ENCODE measurements at places on chromosomes 7 and 10.
A peak's percentile ranks its signal among the peaks of the same experiment; 100 is the strongest.

GRCh38 chr7:4265066-4265465, 417.0 kb upstream of the FOXK1 start:
- DNase-seq = no peak

- DNase-seq = no peak
Observed at GRCh38 chr7:104843198-104843597, 170.8 kb upstream of the KMT2E start.

DNA sequence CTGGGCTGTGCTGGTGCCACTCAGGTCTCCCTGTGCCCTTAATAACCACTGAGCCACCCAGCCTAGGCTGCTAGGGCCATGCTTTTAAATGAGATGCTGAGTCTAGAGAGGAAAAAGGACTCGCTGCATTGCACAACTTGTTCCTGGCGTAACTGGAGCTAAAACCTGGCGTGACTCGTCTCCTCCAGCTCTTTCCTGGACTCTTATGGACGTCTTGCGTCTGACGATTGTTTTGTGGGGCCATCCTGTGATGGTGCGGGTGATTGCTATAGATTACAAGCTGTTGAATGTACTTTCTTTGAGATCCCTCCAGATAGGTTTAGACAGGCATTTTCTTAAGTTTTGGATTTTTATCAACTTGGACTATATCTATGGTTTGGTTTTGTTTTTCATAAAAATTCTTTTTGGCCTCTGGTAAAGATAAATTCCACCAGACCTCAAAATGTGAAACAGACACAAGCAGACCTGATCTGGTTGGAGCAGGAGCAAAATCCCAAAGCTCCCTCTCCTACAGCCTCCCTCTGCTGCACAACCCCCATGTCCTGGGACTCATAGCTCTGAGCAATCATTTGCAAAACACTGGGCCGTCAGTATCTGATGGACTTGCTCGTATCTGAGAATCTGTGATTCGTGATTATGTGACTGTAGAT, 230.3 kb downstream of the ARHGAP12 start:
- no peak for DNase-seq

- no peak for DNase-seq
Observed at GRCh38 chr7:68922850-68923249, 675.4 kb upstream of the AUTS2 start.

DNA sequence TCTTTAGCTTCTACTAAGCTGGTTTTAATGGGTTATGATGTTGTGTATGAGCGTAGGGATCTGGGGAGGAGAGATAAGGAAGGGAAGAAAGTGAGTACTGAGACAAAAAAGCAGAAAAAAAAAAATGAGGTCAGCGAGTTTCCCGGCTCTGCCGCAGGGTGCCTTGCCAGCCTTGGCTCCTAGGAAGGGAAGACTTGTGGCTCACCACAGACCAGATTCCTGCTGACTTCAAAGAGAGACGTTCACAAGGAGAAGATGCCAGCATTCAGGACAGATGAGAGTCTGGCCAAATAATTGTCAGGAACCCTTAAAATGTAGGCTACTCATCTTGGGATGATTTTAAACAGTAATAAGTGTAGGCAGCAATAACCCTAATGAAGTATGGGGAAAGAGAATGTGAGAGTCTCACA, 11.4 kb upstream of the FAS start:
- DNase-seq = no peak

DNA sequence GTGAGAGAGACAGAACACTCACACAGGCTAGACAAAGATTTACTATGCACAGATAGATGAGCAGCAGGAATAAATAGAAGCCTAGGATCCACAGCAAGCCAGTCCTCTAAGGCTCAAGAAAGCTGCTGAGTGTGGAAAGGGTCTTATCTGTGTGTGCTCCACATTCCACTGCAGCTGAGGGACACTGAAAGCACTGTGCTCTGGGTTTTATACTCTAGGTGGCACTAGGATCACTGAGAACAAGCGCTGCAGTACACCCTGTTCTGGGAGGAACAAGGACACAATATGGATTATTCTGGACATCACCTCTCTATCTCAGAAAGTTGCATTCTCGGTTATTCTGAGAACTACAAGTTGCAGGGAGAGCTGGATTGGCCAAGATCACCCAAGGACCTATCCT, 4.9 kb upstream of the KLHL7 start:
- DNase-seq = no peak

DNA sequence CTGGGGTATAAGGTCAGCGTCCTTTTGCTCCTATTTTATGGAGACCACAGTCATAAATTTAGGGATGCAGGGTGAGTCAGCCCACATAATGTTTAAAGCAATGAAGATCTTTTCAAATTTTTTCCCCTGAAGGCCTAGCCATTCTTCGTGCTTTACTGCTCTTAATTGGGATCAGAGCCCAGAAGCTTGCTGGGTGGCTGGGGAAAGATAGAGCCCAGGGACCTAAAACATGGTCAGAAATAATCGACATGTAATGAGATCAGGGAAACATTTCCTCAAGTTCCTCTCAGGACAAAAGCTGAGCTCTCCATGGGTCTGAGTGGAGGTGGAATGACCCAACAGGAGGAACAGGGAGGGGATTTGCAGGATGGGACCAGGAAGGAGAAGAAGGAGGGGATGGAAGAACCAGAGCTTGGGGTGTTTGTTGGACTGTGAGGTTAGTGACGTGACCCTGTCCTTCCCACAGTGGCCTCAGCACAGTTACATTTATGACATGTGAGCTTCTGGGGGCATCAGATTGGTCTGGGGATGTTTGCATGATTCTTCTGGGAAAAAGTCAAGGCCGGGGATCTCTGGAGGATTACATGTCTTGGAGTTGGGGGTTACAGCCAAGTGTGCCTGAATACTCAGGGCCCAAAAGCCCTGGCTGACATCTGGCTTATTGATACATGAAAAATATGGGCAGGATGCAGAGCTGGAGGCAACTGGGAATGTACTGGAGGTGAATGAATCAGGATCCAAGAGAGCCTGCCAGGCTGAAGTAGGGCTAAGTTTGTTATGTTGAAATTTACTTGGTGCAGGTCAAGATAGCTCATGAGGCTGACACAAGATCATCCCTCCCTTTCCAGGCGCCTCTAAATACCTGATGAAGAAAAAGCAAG, 477.9 kb downstream of the RPS24 start:
- no peak for DNase-seq

DNA sequence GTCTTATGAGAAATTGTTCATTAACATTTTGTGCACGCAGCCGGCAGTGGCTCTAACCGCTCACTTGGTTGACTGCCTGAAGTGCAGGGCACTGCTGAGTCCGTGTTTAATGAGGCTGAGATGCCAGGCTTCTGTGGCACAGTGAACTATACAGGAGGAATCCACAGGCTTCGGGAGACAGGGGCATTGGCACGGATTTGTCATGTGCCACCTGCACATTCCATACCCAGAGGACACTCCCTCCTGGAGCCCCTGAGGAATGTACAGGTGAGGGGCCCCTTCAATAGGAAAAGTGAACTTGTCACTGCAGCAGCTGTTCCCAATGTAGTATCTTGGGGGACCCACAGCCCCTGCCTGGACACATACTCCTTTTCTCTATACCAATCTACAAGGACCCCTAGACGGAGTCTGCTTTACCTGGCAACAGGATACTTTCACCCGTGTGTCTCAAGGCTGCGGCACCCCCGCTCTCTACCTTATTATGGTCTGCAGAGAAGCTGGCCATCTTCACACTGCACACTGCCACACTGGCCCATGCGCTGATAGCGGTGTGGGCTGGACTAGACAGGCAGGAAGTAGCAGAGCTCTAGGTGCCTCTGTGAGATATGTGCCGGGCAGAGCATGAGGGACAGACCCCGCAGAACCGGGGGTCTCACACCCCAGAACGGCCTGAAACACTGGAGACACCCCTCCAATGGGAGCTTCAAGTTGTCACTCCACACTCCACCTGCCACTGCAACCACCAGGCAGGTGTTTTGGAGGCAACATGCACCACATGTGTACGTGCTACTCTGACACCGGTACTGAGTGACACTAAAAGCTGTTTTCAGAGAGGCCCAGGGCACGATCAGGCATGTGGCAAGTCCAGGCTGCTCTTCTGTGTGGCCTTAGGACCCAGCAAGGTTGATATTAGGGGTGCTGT, 71.4 kb upstream of the RHEB start:
- no peak for DNase-seq

GRCh38 chr10:116972131-116972530, 32.9 kb downstream of the SHTN1 start:
- DNase-seq = peak; percentile 21

DNA sequence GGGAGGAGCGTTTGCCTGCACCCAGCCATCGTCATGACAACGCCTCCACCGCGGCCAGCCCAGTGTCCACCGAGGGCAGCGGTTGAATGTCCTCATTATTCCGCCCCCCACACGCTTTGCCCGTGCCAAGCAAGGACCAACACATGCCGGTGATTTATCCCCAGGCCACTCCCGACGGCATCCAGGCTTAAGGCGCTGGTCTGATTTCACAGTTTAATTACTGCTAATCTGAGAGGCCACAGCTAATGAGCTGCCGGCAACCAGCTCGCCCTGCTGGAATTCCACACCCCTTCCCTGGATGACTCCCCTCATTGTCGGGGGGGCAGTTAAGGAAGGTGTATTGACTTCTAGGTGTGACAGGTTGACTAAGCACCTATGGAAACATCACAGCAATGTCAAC, 432.3 kb downstream of the DNAJB6 start:
- DNase-seq = no peak

- DNase-seq = no peak
Observed at GRCh38 chr7:151139071-151139790, 28.3 kb downstream of the GBX1 start.

GRCh38 chr10:34024282-34024681, 689.8 kb upstream of the NRP1 start:
- no peak for DNase-seq

Data from NCI-H524 (cell line).